ENCODE measurements at places on chromosomes 2 and 18. TPM values are rescaled to one million over a fixed set of nuclear protein-coding genes. Genes with fewer than 3 reads are reported as not detected.

The SIX3 gene
- 1.6 TPM for total RNA-seq

The MRO gene
- 0.24 TPM for total RNA-seq

The CLIP4 gene
- total RNA-seq, result 29.6 TPM

The PARD3B gene
- total RNA-seq, result 0.83 TPM

The DCDC2C gene
- total RNA-seq, result not detected

The ARHGEF4 gene
- 9.2 TPM for total RNA-seq

The NLRC4 gene
- not detected for total RNA-seq

The ODC1 gene
- total RNA-seq, result 132 TPM

The SDC1 gene
- 128 TPM for total RNA-seq

The STARD7 gene
- total RNA-seq, result 84.8 TPM

The BMP10 gene
- total RNA-seq, result not detected

The ME2 gene
- 38.9 TPM for total RNA-seq

All from A549 treated with ZK216348 at 1 μM for 4 hours (cell line).